Brain pericyte (primary cell): ENCODE measurements at places on chromosomes 2 and 18.

DNA sequence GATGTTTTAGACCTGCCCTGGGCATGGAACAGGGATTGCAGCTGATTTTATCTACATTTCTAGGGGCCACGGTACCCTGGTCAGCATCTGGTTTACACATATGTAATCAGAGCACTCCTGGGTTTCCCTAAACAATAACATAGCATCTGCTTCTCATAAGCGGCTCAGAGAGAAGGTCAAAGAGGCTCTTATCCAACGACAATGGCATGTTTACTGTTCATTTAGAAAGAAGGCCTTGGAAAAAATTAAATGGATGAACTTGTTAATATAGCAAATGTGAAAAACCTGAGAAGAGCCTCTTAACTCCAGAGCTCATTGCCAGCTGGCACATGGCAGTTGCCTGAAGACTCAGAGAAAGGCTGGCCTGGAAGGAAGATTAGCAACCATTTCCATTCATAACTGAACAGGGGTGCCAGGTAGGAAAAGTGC lies 202.8 kb upstream of the THUMPD2 start:
- no peak for DNase-seq

DNA sequence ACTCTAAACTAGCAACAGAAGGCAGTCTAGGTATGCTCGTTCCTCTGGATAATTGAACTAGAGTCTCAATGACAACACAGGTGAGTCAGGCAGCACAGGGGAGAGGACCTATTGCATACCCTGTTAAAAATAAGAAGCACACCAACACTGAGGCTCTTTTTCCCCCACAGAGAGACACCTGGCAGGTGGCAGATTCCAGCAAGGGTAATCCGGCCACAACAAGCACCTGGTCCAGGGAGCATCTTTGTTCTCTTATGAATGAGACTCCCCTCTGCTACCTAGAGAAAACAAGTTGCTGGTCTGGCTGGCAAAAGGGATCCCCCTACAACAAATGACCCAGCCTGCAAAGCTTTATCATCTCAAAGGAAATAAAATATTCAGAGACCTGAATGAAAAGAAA lies 508.9 kb upstream of the POU3F3 start:
- DNase-seq: no peak

DNA sequence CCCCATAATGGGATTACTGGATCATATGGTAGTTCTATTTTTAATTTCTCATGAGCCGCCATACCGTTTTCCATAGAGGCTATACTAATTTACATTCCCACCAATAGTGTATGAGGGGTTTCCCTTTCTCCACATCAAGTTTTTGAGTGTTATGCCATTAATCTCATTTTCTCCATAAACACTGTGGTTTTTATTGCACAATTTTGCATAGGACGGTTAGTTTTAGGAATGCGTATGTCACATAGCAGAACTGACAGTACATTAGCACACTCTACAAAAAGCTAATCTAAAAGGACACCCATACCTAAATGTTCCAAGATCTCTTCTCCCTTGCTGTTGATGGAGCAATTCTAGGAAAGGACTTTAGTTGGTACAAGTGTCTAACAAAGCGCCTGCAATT lies 32.5 kb downstream of the DARS1 start:
- no peak for DNase-seq

DNA sequence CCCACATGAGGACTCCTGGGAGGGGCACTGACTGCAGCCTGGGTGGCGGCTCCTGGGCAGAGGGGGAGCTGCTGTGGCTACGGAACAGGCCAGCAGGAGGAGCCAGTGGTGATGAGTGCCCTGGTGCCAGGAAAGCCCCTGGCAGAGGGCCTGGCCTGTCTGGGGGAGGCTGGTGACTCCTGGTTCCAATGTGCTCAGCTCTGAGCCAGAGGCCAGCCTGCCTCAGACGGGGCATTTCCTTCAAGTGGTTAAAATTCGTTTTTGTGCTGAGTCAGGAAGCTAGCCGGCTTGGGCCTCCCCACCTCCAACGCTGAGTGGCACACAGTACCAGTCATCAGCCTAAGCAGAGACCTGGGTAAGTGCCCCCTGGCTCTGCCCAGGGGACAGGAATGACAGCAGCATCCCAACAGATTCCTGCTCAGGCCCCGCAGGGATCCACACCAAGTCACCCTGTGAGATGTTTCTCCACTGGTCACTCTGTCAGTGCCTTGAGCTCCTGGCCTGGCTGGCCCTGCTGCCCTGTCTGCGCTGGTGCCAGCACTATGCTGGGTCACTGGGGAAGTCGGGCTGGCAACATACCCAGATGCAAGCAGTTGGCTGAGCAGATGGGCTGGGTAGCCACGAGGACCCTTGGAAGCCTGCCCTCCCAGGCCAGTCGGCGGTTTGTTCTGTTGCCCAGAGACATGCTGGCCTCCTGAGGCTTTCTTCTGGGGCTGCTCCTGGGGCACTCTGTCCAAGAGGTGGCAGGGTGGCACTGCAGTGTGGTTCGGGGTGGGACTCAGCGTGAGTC lies 7.1 kb upstream of the KLF11 start:
- DNase-seq: no peak

DNA sequence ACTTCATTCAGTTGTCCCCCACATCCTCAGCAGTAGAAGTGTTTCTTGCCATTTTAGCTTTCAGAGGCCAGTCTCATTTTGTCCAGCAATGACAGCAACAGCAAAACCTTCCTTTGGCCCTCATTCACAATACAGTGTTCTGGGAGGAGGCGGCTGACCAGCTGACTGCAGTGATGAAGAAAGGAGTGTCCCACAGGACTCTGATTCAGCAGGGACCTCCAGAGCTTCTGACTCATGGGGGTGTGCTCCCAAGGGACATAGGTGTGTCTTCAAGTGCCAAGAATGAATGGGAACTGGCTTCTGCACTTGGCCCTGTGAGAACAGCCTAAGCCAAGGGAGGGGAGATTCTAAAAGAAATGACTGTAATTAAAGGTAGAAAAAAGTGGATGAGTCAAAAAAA lies 147.0 kb upstream of the PELI1 start:
- DNase-seq: no peak

DNA sequence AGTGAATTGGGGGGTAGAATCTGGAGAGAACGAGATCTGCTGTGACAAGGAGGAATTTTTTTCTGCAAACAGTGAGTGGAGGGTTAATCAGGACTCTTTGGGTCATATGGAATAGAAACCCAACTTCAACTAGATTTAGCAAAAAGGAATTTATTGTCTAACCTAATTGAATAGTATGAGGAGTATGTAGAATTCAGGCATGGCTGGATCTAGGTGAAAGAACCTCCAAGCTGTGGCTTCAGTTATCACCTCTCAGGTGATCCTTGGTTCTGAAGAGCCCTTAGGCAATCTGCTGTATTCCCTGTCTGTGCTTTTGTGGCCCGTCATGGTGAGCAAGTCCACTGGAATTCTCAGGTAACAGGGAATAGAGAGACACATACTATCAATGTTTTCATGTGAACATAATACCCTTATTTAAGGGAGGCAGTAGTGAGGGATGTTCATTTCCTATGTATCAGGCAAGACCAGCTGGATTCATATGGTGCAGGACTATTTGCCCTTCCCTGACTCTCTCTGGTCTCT lies 164.7 kb downstream of the ALPK2 start:
- DNase-seq: no peak

- DNase-seq: no peak
Measured at GRCh38 chr2:173496746-173497145, 142.1 kb downstream of the CDCA7 start.

DNA sequence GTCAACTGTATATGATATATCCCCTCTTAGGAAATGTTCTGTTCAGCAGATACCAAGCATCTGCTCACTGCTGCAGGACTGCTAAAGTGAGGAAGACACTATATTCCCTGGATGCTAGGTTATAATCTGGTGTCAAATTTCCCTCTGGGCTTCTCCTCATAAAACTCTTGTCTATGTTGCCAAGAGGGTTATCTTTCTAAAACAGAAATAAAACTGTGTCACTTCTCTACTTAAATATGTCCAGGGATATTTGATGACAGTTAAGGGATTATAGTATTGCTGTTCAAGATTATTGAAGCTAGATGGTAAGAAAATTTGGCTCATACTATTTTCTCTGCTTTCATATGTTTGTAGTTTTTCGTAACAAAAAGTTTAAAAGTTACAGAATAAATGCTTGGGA lies 30.5 kb upstream of the SNRNP27 start:
- DNase-seq: no peak

- no peak for DNase-seq
Measured at GRCh38 chr2:113910967-113911678, 21.2 kb downstream of the ACTR3 start.
